ENCODE measurements at places on chromosomes 3 and 15.
A peak's percentile ranks its signal among the peaks of the same experiment; 100 is the strongest.

DNA sequence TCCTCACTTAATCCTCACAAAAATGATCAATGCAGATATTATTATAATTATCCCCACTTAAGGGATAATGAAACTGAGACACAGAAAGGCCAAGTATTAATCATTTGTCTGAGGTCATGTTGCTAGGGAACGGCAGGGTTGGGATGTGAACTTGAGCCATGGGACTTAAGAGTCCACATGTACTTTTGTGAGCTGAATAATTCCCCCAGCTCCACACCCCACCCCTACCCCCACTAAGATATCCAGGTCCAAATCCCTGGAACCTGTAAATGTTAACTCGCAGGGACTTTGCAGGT lies 290.5 kb upstream of the GADL1 start:
- DNase-seq = peak; percentile 15

GRCh38 chr15:89450076-89451006 lies 46.0 kb downstream of the RHCG start:
- no peak for DNase-seq

- peak; percentile 82 for DNase-seq
These were observed 43.5 kb downstream of the LPP start for GRCh38 chr3:188197388-188197847.

GRCh38 chr15:59205839-59206622 lies 612 bp upstream of the LDHAL6B start:
- DNase-seq = no peak

DNA sequence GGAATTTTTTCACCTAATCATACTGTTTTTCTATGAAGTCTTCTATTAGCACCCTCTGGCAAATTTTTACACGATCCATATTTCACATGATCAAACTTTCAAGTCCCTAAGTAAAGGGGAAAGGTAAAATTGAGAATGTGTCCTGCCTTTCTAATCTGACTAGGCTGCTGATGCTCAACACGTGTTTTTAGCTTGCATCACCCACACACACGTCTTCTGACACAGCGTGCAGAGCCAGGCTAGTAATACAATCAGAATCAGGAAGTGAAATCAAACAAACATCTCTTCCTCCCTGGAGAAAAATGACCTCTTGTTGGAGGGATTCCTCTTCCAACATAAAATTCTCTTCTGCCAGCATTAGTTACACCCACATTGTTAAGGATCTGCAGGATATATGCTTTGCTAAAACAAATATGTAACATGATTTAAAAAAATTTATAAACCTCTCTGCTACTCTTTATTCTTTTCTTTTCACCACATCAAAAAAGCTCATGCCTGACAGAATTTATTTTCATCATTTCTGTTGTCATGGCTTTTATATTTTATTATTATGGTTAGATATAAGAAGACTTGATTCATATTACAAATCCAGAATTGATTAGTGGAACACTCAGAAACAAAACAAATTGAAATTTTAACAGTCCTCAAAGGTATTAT lies 122.4 kb downstream of the RAP2B start:
- peak; percentile 86 for DNase-seq

- peak; percentile 85 for DNase-seq
These were observed 2.3 kb downstream of the LRRC28 start for GRCh38 chr15:99253381-99254090.

DNA sequence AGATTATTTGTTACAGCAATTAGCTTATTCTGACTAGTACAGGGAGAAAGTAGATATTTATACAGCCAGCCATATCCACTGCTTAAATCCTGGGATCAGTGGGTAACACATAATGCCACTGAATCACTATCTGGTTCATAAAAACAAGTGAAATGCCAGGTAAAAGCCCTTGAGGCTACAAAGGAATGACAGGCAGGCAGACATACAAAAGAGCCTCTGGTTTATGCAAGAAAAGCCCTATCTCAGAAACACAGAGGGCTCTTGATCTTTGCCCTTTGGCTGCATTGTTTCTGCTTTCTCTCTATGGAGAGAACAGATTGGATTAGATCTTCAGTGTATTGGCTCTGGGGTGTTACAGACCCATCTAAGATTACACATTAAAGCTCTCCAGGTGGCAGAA lies 115.4 kb upstream of the GADL1 start:
- no peak for DNase-seq

GRCh38 chr3:114553949-114554593 lies 260.2 kb downstream of the TIGIT start:
- DNase-seq = peak; percentile 18

DNA sequence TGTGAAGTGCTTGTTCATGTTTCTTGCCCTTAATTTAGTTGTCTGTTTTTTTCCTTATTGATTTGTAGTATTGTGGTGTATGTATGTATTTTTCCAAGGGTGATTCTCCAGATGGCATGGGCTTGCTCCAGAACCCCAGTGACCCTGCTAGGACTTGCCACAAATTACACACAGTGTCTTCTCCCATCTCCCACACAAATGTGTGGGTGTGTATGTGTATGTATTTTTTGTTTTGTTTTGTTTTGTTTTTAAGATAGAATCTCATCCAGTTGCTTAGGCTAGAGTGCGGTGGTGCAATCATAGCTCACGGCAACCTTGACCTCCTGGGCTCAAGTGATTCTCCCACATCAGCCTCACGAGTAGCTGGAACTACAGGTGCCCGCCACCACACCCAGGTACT lies 36.2 kb upstream of the ARID3B start:
- DNase-seq = no peak

- no peak for DNase-seq
These were observed 68.0 kb downstream of the GMPS start for GRCh38 chr3:155938409-155938808.

- no peak for DNase-seq
These were observed 105.5 kb downstream of the PLD1 start for GRCh38 chr3:171704814-171705213.

DNA sequence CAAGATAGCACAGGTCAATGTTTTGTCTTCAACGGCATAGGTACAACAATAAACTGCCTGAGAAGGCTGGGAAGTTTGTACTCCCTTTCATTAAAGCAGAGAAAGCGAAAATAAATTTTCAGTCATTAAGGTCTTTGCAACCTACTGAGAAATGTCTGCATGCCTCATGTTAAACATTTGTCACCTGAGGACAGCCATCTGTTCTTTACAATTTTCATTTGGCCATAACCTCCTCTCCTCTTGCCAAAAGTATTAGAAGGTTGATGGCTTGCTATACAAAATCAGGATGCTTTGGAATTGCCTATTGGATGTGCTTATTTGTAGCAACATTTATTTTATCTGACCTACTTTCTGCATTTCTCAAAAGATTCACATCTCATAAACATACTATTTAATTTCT lies 122.7 kb downstream of the GOLIM4 start:
- no peak for DNase-seq

DNA sequence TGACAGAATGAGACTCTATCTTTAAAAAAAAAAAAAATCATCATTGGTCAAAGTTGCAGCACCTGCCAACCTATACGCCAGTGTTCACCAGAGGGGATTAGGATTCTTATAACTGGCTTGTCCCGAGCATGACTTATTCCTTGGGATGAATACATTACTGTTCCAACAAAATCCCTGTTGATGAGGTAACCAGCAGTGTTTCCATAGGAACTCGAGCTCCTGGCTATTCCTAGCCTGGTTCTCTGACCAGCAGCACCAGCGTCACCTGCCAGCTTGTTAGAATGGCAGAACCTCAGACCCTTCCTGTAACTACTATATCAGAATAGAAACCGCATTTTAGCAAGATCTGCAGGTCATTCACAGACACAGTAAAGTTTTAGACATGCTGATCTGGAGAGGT lies 364.4 kb downstream of the PTPRG start:
- no peak for DNase-seq

DNA sequence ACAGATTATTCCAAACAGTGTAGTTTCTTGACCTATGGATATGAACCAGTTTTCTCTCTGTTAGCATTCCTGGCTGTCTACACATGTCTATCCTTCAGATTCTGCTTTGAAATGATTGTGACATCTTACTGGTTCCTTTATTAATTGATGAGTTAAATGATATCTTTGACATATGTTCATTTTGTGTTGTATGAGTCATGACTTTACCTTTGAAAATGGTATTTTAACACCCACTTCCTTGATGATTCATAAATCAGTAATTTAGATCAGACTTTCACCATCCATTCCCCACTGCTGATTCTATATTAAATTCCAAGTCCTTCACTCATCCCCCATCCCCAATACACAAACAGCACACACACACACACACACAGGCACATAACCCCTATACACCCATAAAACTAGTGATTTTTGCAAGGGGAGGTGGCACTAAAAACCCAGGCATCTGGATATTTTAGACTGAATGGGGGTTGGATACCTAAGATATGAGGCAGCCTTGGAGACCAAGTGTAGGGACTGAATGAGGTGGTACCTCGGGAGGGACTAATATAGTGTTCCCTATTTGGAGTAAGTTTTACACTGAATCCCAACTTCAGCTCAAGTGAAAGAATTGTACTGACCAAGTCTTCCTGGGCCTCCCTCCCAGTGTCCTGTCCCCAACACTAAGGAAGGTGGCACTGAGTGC lies 9.7 kb downstream of the CCK start:
- DNase-seq = peak; percentile 84

DNA sequence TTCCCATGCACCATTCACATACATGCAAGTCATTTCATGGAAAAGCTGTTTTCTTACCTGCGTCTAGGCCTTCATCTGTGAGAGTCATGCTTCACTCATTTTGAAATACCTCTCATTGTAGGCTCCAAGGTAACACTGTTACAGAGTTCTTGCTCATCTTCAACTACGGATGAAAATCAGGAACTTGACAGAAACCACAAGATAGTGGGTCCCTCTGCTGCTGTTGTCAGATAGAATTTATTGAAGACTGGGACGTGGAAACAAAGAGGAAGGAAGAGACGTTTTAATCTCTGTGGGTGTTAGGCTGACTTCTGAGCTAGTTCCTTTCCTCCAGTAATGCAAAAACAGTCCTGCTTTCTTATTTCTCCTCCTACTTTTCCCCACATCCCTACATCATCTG lies at the start of gene P2RY14:
Gene P2RY14 (minus strand): TSS at position 313 of the 400 bp plus-strand sequence. CDS start 64,226 bp downstream, outside the sequence.
- no peak for DNase-seq

- DNase-seq = no peak
These were observed 36.2 kb downstream of the AP4E1 start for GRCh38 chr15:50944672-50945071.

- no peak for DNase-seq
These were observed 557.4 kb upstream of the ARPP21 start for GRCh38 chr3:35081899-35082298.

GRCh38 chr3:10933805-10934481 lies 58.6 kb upstream of the SLC6A1 start:
- peak; percentile 80 for DNase-seq

GRCh38 chr15:51266656-51267050 lies 71.7 kb downstream of the CYP19A1 start:
- peak; percentile 13 for DNase-seq

DNA sequence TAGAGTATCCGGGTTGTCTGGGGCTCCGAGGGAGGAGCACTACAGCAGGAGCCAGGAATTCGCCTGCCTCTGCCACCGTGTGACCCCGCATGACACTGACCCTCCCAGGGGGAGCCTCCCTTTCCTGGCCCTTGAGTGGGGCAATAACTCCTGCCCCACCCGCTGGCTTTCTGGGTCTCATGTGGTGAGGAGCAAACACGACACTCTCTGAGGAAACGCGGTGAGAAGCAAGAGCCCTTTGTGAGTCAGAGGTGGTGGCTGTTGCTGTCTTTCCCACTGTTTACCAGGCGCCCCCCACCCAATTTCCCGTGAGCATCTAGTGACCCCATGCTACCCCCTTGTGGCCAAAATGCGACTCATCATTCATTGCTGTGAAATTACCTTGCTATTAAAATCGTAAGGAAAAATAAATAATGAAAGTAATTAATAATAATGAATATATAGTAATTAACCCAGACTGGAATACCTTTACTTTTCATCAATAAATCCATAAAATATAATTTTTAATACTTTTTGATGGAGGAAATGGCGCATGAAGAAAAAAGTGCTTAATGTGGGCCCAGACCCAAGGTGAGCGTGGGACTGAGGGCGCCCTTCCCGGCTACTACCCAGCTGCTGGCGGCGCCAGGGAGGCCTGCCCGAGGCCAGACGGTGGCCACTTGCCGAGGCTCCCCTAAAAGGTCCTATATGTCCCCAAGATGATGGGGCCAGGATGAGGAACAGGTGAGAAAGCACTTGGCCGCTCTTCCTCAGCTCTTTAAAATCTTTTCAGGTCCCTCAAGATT lies 29.3 kb downstream of the CCNL1 start:
- peak; percentile 41 for DNase-seq

- no peak for DNase-seq
These were observed 8.3 kb downstream of the SLC9A9 start for GRCh38 chr3:143839980-143840379.

DNA sequence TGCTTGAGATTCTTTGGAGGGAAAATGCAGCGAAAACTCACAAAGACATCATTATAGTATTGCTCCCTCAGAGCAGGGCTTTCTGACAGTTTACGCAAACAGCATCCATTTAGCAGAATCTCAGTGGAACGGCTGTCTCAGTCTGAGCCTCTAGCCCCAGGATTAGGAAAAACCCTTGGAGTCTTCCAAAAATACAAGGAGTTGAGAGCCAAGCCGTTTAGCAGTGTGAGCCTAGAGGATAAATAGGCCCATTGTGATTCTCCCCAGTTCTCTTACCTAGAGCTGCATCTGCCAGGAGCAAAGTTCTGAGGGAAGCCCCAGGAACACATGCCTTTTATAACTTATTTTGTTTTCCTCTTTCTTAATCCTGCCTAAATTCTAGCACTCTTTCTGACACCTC lies 359.6 kb downstream of the NTRK3 start:
- DNase-seq = no peak

All from EL (cell line).